ENCODE measurements at places on chromosomes 7 and 10. TPM values are rescaled to one million over a fixed set of nuclear protein-coding genes. Genes with fewer than 3 reads are reported as not detected.

- no peaks in the 10 kb centered on the region for H3K27me3 ChIP-seq
- H3K4me1 ChIP-seq = peaks cover 14% of the 10 kb centered on the region
- H3K36me3 ChIP-seq = 0 out of 2 replicates have a peak, but pooled peaks cover 6% of the 10 kb centered on the region
- peak overlapping the region; percentile 56 for H3K4me3 ChIP-seq
Observed at GRCh38 chr10:5416981-5417380, 4.6 kb downstream of the NET1 start.

DNA sequence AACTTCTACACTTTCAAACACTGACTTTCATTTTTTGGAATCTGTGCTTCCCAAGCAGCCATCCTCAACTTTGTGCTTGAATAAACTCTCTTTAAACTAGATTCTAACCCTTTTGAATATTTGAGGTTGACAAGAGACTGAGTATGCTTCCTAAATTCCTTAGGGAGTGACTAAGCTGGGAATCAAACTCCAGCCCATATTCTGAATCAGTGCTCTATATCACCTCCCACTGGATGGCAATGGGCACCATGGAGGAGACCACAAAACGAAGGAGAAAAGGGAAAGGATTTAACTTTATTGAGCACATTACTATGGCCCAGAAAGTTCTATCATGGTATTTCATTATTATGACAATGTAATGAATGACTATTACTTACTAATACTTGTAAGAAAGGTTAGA is 17.2 kb upstream of the SLC26A4 start:
- DNase-seq = no peak
- peaks cover 3% of the 10 kb centered on the region for H3K4me1 ChIP-seq

DNA sequence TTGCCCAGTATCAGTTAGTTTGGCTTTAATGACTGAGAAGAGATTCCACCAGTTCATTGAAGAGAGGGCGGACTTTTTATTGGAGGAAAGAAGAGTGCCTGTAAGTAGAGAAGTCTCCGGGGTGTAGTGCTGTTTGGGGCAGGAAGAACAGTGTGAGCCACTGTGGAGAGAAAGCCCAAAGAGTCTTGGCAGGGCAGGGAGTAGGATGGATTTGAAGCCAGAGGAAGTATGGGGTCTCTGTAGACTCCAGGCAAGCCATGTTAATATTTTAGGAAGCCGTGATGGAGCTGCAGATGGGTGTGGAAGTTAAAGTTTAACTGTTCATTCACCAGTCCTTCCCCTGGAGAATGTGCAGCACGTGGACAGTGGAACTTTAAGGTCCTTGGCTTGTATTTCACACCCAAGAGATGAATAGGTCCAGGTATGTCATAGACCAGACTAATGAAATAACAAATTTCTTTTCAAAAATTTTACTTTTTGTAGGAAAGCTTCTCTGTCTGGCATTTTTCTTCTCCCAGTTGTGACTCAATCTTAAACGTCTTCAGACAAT is 54.1 kb downstream of the TCF7L2 start:
- DNase-seq = no peak
- H3K36me3 ChIP-seq = peaks cover 21% of the 10 kb centered on the region
- peaks cover 75% of the 10 kb centered on the region for H3K4me1 ChIP-seq
- peak overlapping the region; percentile 73 for H3K27ac ChIP-seq
- no peaks in the 10 kb centered on the region for H3K27me3 ChIP-seq

DNA sequence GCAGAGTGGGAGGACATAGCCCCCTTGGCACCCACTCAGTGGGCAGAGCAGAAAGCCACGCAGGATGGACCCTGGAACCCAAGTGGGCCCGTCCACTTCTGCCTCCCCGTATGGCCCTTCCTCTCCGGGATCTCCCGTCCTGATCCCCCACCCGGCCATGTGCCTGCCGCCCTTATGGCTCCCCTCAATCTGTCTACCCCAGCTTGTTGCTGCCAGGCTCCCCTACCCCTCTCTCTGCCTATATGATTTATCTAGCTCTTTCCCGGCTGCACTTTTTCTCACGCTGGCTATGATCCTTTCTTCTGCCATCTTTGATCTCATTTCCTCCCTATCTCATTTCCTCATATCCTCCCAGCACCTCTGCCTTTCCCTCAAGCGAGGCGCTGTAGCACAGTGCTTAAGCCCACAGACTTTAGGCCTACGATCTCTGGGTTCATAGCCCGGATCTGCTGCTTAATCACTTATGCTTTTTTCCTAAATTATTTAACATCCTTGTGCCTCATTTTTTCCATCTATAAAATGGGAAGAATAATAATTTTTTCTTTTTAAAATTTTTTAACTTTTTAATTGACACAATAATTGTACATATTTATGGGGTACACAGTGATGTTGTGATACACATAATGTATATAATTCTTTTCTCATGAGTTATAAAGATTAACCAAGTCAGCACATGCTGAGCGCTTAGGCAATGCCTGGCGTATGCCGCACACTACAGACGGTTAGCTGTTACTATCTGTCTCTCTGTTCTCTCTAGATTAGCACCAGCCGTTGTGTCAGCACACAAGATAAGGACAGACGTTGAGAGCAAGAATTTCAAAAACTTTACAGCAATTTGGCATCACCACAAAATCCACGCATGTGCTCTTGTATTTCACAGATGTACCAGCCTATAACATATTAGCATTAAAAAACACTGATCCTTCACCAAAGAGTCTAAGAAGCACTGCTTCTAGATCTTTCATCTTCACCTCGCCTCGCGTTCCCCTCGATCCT is 18.1 kb downstream of the KCNH2 start:
- H3K4me3 ChIP-seq = no peak overlapping the region
- H3K27ac ChIP-seq = no peak overlapping the region
- H3K27me3 ChIP-seq = no peaks in the 10 kb centered on the region
- no peaks in the 10 kb centered on the region for H3K36me3 ChIP-seq
- no peak for DNase-seq
- H3K4me1 ChIP-seq = peaks cover 20% of the 10 kb centered on the region

GRCh38 chr7:157501581-157501980 is 164.8 kb downstream of the DNAJB6 start:
- no peaks in the 10 kb centered on the region for H3K4me1 ChIP-seq
- no peak overlapping the region for H3K27ac ChIP-seq
- H3K4me3 ChIP-seq = no peak overlapping the region
- DNase-seq = no peak
- H3K36me3 ChIP-seq = peaks cover 14% of the 10 kb centered on the region

DNA sequence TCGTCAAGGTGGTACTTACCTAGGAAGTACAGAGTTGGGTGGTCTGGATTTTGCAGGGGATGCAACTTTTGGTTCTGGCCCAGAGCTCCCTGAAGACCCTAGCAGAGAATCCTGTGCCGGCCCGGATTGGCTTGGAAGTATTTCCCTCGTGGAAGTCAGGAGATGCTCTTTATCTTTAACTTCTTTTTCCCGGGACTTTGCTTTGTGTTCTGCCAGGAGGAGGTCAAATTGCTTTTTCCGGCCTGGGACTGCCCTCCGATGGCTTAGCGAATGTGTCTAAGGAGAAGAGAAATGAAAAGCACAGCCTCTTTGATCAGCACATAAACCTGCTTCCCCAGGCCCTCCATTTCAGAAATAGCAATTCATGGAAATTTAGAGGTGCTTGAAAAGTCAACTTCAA is 57.0 kb upstream of the EFCAB10 start:
- H3K4me1 ChIP-seq = peaks cover 95% of the 10 kb centered on the region
- no peaks in the 10 kb centered on the region for H3K27me3 ChIP-seq
- peaks cover 60% of the 10 kb centered on the region for H3K36me3 ChIP-seq
- no peak for DNase-seq

Gene MYL10
- total RNA-seq = not detected

Gene GALNT17
- total RNA-seq = 61.1 TPM

Gene ANXA8L1
- not detected for total RNA-seq

Measured in WTC11 (cell line).